ENCODE measurements at places on chromosomes 1 and 21.
A peak's percentile ranks its signal among the peaks of the same experiment; 100 is the strongest.

GRCh38 chr1:93739472-93739871 lies 57.8 kb upstream of the BCAR3 start:
- no peak for DNase-seq

DNA sequence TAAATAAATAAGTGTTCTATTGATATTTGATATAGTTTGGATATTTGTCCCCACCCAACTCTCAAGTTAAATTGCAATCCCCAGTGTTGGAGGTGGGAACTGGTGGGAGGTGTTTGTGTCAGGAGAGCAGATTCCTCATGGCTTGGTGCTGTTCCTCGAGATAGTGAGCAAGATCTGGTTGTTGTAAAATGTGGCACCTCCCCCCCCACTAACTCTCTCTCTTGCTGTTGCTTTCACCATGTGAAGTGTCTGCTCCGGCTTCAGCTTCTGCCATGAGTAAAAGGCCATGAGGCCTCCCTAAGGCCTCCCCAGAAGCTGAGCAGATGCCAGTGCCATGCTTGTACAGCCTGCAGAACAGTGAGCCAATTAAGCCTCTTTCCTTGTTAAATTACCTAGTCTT lies 20.8 kb downstream of the FRRS1 start:
- DNase-seq = no peak

- no peak for DNase-seq
Measured at GRCh38 chr1:219792337-219793021, 135.9 kb downstream of the SLC30A10 start.

- DNase-seq = no peak
Measured at GRCh38 chr1:51014878-51015277, 44.8 kb downstream of the CDKN2C start.

DNA sequence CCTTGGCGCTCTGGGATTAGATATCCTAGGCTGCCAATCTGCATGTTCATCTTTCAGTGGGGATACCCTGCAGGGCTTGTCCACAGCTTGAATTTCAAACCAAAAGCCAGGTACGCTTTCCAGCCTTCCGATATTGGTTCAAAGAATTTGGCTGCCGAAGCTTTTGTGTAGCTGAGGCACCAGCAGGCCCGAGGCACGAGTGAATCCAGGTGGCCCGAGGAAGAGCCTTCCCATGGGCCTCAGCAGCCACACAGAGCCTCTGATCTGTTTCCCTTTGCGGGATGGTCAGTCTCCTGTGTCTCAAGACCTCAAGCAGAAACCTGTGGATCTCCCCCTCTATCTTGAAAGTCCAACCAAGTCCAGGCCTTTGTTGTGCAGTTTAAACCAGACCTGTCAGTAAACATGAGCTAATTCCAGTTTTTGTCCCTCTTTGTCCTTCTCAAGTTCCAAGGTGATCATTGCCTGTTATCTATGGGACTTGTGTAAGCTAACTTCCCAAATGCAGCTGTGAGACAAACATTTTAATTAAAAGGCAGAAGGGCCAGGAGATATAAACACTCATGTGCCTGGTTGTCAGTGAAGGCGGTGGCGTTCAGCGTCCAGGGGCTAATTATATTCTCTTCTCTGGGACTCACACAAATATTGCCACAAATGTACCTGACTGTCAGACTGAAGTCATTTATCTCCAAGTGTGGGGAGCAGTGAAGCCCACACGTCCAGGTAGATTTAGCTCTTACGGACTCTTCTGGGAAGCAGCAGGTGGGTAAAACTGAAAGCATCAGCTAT lies 30.6 kb downstream of the VANGL1 start:
- no peak for DNase-seq

- DNase-seq = no peak
Measured at GRCh38 chr1:208212893-208213292, 31.3 kb downstream of the PLXNA2 start.

DNA sequence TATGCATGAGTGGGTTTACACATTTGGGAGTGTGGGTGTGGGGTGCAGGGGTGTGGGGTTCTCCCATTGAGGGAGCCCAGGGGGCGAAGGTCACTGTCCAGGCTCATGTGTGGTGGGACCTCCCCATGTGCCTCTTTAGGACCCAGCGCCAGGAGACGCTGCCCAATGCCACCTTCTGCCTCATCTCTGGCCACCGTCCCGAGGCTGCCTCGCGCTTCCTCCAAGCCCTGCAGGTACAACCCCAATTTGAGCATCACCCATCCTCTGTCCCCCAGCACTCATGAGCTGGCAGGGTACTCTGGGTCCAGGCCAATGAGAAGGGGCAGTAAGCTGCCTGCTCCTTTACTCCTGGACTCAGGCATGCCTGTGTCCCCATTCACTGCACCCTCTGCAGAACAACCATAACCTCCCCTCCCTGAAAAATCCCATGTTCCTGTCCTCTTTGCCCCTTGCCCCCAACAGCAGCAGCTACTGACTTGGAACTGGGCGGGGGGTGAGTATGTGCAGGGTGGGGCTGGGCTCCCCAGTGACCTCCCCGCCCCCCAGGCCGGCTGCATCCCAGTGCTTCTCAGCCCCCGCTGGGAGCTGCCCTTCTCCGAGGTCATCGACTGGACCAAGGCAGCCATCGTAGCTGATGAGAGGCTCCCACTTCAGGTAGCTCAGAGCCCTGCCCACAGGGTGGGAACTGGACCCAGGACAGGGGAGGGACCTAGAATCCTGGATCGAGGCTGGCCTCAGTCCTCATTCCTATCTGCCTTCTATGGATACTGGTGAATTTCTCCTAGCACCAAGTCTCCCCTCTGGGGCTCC lies 7.7 kb downstream of the EXTL1 start:
- DNase-seq = no peak

- no peak for DNase-seq
Measured at GRCh38 chr1:245484176-245484575, 329.4 kb downstream of the KIF26B start.

DNA sequence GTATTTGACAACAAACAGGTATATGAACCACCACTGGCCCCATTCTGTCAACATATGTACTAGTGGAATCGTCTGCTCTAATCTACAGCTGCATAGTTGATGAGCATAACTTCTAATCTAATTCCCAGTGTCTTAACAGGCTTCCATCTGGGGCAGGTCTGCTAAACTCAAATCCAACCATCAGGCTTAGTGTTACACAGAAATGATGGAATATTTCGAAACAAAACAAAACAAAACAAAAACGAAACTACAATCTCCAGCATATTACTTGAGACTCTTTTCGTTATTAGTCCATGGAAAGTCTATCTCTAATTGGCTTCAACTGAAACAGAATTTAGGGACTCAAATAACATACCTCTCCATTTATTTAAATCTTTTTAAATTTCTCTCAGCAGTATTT lies 37.6 kb downstream of the DIPK1A start:
- no peak for DNase-seq

GRCh38 chr1:226403201-226404034 lies 4.5 kb downstream of the PARP1 start:
- DNase-seq = peak; percentile 22

DNA sequence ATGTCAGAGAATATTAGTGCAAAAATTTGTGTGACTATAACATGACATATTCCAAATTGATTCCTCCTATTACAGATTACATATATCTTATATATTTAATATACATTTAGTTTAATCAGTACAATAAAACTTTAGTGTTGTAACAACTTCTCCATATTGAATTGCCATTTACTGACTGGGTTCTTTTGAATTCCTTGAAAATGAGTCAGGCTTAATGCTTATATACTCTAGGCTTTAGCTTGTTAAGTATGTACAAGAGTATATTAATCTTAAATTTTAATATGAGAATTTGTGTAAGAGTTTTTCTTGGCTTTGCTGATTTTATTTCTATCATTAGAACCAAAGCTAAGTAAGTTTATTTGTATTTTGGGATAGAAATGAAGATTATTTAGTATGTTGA lies 40.3 kb downstream of the XPR1 start:
- DNase-seq = no peak

DNA sequence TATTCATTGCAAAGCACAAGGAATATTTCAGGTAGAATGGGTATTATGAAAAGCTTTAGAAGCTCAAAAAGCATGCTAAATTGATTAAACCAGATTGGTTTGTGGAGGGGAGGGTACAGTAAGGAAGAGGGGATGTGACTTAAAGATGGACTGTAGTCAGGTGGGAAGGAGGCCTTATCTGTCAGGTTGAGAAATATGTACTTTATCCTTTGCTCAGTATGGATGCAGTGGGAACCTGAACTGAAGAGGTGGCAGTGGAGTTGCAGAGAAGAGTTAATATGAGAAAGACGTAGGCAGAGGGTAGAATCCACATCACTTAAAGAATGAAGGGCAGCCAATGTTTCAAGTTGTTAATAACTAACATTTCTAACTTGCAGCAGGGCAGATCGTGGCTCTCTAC lies 44.1 kb downstream of the SNX7 start:
- no peak for DNase-seq

GRCh38 chr1:33055210-33056008 lies 18.7 kb upstream of the AK2 start:
- peak; percentile 58 for DNase-seq

DNA sequence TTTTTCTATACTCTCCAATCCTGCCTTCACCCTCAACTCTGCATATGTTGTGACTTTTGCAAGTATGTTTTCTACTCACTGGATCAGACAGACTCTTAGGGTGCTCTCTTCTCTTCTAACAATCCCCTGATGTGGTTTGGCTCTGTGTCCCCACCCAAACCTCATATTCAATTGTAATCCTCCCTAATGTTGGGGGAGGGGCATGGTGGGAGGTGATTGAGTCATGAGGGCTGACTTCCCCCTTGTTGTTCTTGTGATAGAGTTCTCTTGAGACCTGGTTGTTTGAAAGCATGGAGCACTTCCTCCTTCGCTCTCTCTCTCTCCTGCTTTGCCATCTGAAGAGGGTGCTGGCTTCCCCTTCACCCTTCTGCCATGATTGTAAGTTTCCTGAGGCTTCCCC lies 148.9 kb upstream of the IGSF21 start:
- DNase-seq = no peak

- DNase-seq = no peak
Measured at GRCh38 chr1:52346653-52347052, 19.4 kb downstream of the CC2D1B start.
